ENCODE measurements at places on chromosomes 5 and 9.

DNA sequence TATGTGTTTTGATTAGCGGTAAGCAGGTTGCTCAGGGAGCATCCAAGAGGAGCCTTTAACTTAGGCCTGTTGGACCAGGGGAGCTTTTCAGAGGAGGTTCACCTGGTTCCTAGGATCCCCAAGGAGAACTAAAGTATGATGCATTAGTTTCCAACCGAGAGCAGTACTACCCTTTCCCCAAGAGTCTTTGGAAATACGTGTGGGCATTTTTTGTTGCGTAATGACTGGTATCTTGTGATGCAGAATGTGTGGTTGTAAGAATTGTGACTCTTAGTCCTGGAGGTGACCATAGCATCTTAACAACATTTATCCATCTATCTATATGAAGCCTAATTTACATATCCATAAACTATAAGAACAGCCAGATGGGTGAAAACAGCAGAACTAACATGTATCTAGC is 11.0 kb downstream of the CFAP95 start:
- no peak for DNase-seq

DNA sequence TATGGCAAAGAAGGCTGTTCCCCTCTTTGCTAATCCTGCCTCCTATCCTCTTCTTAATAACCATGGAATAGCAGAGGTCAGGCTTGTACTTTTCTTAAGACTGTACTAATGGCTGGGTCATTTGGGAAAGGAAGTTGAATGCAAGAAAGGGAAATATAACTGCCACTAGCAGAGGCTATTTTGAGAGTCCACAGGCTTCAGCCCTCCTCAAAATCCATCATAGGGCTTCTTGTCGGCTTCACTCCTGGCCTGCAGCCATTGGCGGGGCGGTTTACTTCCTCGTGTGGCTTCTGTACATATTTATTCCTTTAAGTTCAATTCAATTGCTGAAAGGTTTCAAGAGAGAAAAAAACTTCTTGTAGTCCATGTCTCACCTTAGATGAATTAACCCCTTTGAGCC is 2.8 kb upstream of the PARP8 start:
- no peak for DNase-seq

DNA sequence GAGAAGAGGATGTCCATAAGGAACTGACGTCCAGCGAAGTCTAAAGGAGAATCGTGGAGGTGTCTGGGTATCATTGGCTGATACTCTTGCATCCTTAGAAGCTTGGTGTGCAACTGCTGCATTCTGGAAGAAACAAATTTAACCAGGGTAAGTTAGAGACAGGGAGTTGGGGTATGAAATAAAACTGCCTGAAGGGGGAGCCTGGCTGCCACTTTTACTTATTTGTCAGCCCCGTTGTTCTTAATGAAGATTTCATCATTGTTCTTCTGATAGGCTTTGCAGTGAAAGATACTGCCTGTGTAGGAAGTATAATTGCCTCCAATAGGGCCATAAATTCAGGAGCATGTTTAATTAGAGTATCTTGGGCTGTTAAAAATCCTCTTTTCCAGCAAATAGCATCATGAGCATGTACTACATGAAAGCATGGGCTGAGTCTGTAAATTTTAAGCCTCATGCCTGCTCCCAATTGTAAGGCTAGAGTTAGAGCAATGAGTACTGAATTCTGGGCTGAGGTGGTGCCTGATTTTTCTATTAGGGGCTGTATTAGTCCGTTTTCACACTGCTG is 1264.5 kb upstream of the ACO1 start:
- DNase-seq = no peak

GRCh38 chr9:125439434-125440272 is 178.0 kb downstream of the GAPVD1 start:
- DNase-seq = no peak

- no peak for DNase-seq
Observed at GRCh38 chr5:157069949-157070348, 11.0 kb upstream of the HAVCR1 start.

All from activated CD8-positive, alpha-beta memory T cell treated with anti-CD3 and anti-CD28 coated beads, Interleukin-2, amount 50 U/mL, for 48 hours (primary cell).